T-helper 17 cell (primary cell): ENCODE measurements at places on chromosomes 13 and 19. TPM values are rescaled to one million over a fixed set of nuclear protein-coding genes. Genes with fewer than 3 reads are reported as not detected.
A peak's percentile ranks its signal among the peaks of the same experiment; 100 is the strongest.

DNA sequence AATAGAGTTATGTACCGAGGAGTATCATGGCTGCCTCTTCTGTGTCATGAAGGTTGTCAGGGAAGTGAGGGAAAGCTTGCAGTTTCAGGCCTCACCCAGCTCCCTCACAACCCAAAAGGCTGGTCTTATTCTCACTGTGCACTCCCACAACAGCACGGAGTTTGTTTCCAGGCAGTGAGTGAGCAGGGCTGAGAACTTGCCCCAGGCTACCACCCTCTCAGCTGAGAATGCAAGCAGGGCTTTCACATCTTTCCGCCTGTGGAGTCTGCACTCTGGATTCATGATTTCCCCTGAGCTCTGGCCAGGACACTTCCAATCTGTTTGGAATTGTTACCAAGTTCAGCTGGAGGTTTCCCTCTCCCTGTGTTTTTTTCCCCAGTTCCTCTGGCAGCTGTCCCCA lies 2284.7 kb upstream of the PCDH20 start:
- no peak overlapping the region for H3K4me3 ChIP-seq
- H3K36me3 ChIP-seq: no peaks in the 10 kb centered on the region
- no peak overlapping the region for H3K27ac ChIP-seq
- no peaks in the 10 kb centered on the region for H3K4me1 ChIP-seq
- H3K27me3 ChIP-seq: no peaks in the 10 kb centered on the region

GRCh38 chr13:30466841-30467252 lies 1.1 kb upstream of the HMGB1 start:
- H3K27ac ChIP-seq: no peak overlapping the region
- H3K36me3 ChIP-seq: peaks cover 4% of the 10 kb centered on the region
- peaks cover 22% of the 10 kb centered on the region for H3K4me1 ChIP-seq
- H3K4me3 ChIP-seq: no peak overlapping the region
- DNase-seq: no peak

DNA sequence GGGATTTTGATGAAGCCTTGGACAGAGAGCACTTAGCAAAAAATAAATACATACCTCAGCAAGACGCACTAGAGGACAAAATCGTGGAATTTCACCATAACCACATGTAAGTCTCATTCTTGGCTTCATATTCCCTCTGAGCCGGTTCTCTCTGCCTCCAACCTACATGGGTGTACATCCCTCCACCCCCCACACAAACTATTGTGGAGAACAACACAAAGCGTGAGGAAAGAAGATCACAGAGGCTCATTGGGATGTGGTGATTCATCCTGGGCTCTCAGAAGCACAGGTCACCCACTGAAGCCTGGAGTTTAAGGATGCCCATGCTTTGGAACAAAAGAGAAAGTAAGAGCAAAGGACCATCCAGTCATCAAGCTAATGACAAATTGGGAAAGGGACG lies 192.2 kb downstream of the STK24 start:
- H3K27ac ChIP-seq: no peak overlapping the region
- H3K4me3 ChIP-seq: no peak overlapping the region
- no peaks in the 10 kb centered on the region for H3K36me3 ChIP-seq
- H3K4me1 ChIP-seq: peaks cover 2% of the 10 kb centered on the region

- no peak overlapping the region for H3K4me3 ChIP-seq
- no peak for DNase-seq
- H3K36me3 ChIP-seq: no peaks in the 10 kb centered on the region
- H3K27ac ChIP-seq: no peak overlapping the region
- H3K27me3 ChIP-seq: peaks cover 53% of the 10 kb centered on the region
These were observed 711.4 kb downstream of the DIAPH3 start for GRCh38 chr13:59452189-59452890.

- peak overlapping the region; percentile 84 for H3K4me3 ChIP-seq
- peaks cover 3% of the 10 kb centered on the region for H3K4me1 ChIP-seq
- no peak overlapping the region for H3K27ac ChIP-seq
- H3K27me3 ChIP-seq: peaks cover 71% of the 10 kb centered on the region
These were observed 803 bp downstream of the FLT3 start for GRCh38 chr13:28099396-28100149.

- no peak overlapping the region for H3K27ac ChIP-seq
- no peak for DNase-seq
- H3K36me3 ChIP-seq: no peaks in the 10 kb centered on the region
These were observed 165.6 kb downstream of the EFNB2 start for GRCh38 chr13:106369858-106370257.

DNA sequence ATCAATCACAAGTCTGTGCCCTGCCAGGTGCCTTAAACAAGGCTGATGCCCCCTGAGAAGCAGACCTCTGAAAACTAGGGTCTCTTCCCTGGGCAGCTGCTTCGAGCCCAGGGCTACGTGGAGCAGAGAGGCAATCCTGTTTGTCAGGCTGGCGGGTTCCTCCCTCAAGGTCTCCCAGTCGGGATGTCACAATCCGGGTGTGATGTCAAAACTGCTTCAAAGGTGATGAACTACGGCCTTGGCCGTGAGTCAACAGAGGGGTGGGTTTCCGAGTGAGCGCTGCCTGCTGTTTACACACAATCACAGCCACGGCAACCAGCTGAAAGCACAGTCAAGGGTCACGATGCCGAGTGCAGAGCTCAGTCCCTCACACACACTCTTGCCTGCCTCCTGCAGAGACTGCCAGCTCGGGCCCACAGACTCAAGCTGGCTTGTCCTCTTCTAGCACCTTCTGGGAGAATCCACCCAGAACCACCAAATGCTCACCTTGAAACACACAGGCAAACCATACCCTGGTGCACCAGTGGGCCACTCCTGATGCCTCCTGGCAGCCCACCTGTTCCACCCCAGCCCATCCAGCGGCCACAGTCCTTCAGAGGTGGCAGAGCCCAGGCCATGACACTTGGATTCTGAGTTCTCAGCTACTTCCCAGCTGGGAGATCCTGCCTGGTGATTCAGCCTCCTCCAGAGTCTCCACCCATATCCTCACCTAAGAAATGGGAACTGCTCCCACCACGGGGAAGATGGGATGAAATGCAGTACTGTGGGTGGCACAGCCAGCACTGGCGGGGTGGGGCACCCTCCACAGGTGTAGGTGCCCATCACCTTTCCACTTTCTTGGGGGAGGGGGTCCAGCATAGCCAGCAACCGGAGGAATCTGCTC lies 6.8 kb downstream of the ELL start:
- no peaks in the 10 kb centered on the region for H3K36me3 ChIP-seq
- DNase-seq: no peak
- peaks cover 50% of the 10 kb centered on the region for H3K4me1 ChIP-seq
- H3K27me3 ChIP-seq: no peaks in the 10 kb centered on the region

GRCh38 chr13:30382836-30383525 lies 39.3 kb upstream of the UBE2L5 start:
- no peak for DNase-seq
- peak overlapping the region; percentile 45 for H3K27ac ChIP-seq
- no peaks in the 10 kb centered on the region for H3K27me3 ChIP-seq
- peaks cover 33% of the 10 kb centered on the region for H3K4me1 ChIP-seq
- H3K36me3 ChIP-seq: peaks cover 2% of the 10 kb centered on the region

- H3K36me3 ChIP-seq: no peaks in the 10 kb centered on the region
- peaks cover 3% of the 10 kb centered on the region for H3K27me3 ChIP-seq
- DNase-seq: no peak
- no peak overlapping the region for H3K27ac ChIP-seq
- H3K4me1 ChIP-seq: peaks cover 9% of the 10 kb centered on the region
These were observed 47.8 kb upstream of the KPNA3 start for GRCh38 chr13:49840266-49840665.

GRCh38 chr19:48705431-48705830 lies 9.7 kb downstream of the FUT2 start:
- no peaks in the 10 kb centered on the region for H3K27me3 ChIP-seq
- peaks cover 4% of the 10 kb centered on the region for H3K36me3 ChIP-seq
- no peak overlapping the region for H3K27ac ChIP-seq
- H3K4me3 ChIP-seq: no peak overlapping the region
- DNase-seq: no peak

GRCh38 chr13:95741584-95742563 lies 64.9 kb downstream of the DNAJC3 start:
- no peak overlapping the region for H3K4me3 ChIP-seq
- H3K27me3 ChIP-seq: no peaks in the 10 kb centered on the region
- no peak overlapping the region for H3K27ac ChIP-seq

DNA sequence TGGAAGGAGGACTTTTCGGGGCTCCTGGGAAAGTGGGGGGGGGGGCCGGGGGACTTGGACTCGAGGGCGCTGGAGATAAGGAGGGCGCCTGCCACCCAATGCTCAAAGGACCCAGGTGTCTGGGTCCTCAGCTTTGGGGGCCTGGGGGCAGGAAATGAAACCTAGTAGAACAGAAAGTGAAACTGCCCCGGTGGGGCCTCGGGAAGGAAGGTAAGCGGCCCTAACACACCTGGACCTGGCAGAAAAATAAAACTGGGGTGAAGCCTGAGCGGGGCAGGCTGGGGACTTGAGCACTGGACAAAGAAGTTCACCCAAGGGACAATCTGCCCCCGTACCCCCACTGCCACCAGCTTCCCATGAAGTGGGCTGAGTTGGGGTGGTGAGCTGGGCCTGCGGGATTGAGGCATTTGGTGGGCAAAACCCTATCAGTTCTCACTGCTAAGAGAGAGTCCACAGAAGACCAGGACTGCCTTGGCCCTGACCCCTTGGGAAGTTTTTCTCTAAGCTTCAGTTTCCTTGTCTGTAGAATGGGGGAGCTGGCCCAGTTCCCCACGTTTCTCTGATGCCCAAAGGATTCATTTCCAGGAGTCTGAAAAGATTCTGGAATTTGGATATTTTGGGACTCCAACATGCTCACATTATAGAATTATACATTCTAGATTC lies 2.3 kb downstream of the PRKD2 start:
- peak overlapping the region; percentile 97 for H3K4me3 ChIP-seq
- H3K27ac ChIP-seq: peak overlapping the region; percentile 94
- H3K4me1 ChIP-seq: peaks cover 42% of the 10 kb centered on the region
- DNase-seq: no peak
- peaks cover 2% of the 10 kb centered on the region for H3K36me3 ChIP-seq

- peak overlapping the region; percentile 45 for H3K4me3 ChIP-seq
- H3K27me3 ChIP-seq: peaks cover 7% of the 10 kb centered on the region
- H3K4me1 ChIP-seq: peaks cover 5% of the 10 kb centered on the region
- H3K27ac ChIP-seq: peak overlapping the region; percentile 77
- DNase-seq: no peak
These were observed 32.2 kb downstream of the C13orf46 start for GRCh38 chr13:113941571-113942191.

- no peaks in the 10 kb centered on the region for H3K36me3 ChIP-seq
- DNase-seq: peak; percentile 72
- peak overlapping the region; percentile 96 for H3K27ac ChIP-seq
- no peaks in the 10 kb centered on the region for H3K27me3 ChIP-seq
- peaks cover 17% of the 10 kb centered on the region for H3K4me1 ChIP-seq
These were observed 12.4 kb downstream of the PRKD2 start for GRCh38 chr19:46704379-46705076.

- peaks cover 59% of the 10 kb centered on the region for H3K27me3 ChIP-seq
- H3K36me3 ChIP-seq: no peaks in the 10 kb centered on the region
- no peak overlapping the region for H3K4me3 ChIP-seq
These were observed 1.7 kb upstream of the PLPP2 start for GRCh38 chr19:292951-293350.

DNA sequence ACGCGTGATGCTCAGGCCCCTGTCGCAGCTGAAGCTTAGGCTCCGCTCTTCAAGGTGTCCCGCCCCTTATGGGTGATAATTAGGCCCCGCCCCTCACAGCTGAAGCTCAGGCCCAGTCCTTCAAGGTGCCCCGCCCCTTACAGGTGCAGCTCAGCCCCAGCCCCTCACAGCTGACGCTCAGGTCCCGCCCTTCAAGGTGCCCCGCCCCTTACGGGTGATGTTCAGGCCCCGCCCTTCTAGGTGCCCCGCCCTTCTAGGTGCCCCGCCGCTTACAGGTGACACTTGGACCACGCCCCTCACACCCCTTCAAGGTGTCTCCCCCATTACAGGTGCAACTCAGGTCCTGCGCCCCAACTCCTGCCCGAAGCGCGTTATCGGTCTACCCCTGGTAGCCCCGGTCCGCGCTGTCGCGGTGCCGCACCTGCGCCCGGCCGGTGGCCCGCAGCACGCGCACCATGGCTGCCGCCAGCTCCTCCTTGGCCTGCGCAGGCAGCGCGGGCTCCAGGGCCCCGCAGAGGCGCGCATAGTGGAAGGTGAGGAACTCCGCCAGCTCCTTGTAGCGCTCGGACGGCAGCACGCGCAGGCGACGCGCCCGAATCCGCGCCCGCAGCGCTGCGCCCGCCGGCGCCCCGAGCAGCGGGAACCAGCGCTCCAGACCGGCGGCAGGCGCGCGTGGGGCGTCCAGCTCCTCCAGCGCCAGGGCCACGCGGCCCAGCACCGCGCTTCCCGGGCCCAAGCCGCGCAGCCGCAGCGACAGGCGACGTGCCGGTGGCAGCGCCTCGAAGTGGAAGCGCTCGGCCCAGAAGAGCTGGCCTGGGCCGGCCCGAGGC lies 7.3 kb downstream of the RASAL3 start:
- no peak overlapping the region for H3K4me3 ChIP-seq
- H3K4me1 ChIP-seq: peaks cover 22% of the 10 kb centered on the region
- peaks cover 4% of the 10 kb centered on the region for H3K36me3 ChIP-seq
- no peak for DNase-seq
- H3K27me3 ChIP-seq: no peaks in the 10 kb centered on the region

DNA sequence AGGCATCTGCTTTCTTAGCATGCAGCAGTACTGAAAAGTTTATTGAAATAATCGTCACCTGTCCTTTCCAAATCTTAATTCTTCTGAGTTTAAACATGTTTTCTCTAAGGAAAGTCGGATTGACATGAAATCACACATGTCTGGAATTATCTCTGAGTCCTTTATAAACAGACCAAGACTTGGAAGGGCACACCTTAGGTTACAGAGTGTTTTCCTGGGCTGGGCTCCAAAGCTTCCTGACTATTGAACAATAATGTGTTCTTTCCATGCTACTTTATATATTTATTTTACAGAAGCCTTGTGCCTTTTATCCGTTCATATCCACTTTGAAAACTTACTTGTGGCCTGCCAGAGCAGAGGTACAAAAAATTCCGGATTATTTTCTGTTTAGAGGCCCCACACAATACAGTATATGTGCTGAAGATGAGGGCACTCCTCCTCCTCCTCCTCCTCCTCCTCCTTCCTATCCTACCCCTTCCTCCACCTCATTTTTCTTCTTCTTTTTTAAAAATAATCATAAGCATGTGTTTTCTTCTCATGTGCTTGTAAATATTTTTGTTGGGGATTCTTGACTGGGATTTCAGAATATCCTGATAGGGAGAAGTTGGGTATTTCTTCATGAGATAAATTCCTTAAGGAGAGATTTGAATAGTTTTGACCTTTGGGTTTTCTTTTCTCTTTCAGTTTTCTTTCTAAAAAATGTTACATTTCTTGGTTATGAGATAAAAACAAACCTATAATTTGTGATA lies 52.3 kb downstream of the LRCH1 start:
- H3K27me3 ChIP-seq: no peaks in the 10 kb centered on the region
- no peak overlapping the region for H3K4me3 ChIP-seq
- H3K36me3 ChIP-seq: no peaks in the 10 kb centered on the region
- peaks cover 44% of the 10 kb centered on the region for H3K4me1 ChIP-seq
- H3K27ac ChIP-seq: no peak overlapping the region
- no peak for DNase-seq

GRCh38 chr13:60679928-60680694 lies 283.1 kb downstream of the TDRD3 start:
- H3K4me1 ChIP-seq: peaks cover 2% of the 10 kb centered on the region
- peaks cover 4% of the 10 kb centered on the region for H3K27me3 ChIP-seq
- H3K4me3 ChIP-seq: no peak overlapping the region
- no peaks in the 10 kb centered on the region for H3K36me3 ChIP-seq
- DNase-seq: no peak

- H3K27ac ChIP-seq: no peak overlapping the region
- H3K36me3 ChIP-seq: no peaks in the 10 kb centered on the region
- DNase-seq: no peak
- peaks cover 17% of the 10 kb centered on the region for H3K4me1 ChIP-seq
- peaks cover 10% of the 10 kb centered on the region for H3K27me3 ChIP-seq
These were observed 1.7 kb downstream of the PLPPR2 start for GRCh38 chr19:11356676-11357550.

Gene HSPB6
- not detected for total RNA-seq

Gene TINCR
- 2.8 TPM for total RNA-seq

Gene PNMA8B
- total RNA-seq: 0.17 TPM
